Ureter (tissue), 1 donor: ENCODE measurements at places on chromosomes 16 and 17.

DNA sequence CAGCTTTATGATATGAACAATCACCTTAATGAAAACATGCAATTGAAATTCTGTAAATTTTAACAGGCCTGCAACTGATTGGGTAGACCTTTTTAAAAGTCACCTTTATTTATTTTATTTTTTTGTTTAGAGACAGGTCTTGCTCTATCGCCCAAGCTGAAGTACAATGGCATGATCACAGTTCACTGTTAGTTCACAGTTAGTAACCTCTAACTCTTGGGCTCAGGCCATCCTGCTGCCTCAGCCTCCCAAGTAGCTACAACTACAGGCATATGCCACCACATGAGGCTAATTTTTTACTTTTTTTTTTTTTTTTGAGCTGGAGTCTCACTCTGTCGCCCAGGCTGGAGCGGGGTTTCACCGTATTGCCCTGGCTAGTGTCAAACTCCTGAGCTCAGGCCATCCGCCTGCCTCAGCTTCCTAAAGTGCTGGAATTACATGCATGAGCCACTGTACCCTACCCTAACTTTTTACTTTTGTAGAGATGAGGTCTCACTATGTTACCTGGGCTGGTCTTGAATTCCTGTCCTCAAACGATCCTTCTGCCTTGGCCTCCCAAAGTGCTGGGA, 28.0 kb downstream of the AP1G1 start:
- DNase-seq: no peak

DNA sequence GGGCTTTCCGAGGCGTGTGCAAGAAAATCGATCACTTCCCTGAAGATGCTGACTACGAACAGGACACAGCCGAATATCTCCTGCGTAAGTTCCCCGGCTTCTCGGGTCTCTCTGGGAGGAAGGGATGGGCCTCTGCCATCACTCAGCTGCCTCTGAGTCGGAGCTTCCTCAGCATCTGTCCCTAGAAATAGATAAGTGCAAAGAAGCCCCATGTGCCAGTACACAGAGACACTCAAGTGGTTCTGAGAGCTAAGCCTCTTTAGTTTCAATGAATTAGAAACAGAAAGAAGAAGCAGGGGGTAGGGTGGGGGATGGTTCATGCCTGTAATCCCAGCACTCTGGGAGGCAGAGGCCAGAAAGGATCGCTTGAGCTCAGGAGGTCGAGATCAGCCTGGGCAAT, 90.6 kb downstream of the CACNG3 start:
- no peak for DNase-seq

GRCh38 chr16:3907586-3907985, 27.1 kb upstream of the CREBBP start:
- DNase-seq: no peak

- DNase-seq: peak; percentile 71
Observed at GRCh38 chr17:47694581-47695428, 844 bp downstream of the TBKBP1 start.

DNA sequence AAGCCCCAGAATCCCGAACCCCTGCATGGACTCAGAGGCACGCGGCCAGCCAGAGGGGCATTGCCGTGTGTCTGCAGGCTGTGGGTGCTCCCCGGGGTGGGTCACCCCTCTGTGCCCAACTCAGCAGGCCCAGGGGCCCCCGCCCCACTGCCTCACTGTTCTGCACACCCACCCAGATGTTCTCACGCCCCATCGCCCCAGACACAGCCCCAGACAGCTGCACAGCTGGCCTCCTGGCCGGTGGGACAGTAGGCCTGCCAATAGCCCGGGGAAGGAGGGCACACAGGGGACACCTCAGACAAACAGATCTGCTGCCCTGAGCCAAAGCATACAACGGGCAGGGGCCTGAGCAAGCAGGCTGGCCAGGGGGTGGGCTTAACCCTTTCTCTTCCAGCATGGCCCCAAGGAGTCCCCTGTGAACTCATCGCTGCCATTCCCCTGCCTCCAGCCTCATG, 27.6 kb upstream of the NXPH3 start:
- DNase-seq: no peak

GRCh38 chr17:1904273-1905182, 74.7 kb downstream of the RPA1 start:
- no peak for DNase-seq

- DNase-seq: peak; percentile 80
Observed at GRCh38 chr16:75433732-75434413, 570 bp upstream of the CFDP1 start.

DNA sequence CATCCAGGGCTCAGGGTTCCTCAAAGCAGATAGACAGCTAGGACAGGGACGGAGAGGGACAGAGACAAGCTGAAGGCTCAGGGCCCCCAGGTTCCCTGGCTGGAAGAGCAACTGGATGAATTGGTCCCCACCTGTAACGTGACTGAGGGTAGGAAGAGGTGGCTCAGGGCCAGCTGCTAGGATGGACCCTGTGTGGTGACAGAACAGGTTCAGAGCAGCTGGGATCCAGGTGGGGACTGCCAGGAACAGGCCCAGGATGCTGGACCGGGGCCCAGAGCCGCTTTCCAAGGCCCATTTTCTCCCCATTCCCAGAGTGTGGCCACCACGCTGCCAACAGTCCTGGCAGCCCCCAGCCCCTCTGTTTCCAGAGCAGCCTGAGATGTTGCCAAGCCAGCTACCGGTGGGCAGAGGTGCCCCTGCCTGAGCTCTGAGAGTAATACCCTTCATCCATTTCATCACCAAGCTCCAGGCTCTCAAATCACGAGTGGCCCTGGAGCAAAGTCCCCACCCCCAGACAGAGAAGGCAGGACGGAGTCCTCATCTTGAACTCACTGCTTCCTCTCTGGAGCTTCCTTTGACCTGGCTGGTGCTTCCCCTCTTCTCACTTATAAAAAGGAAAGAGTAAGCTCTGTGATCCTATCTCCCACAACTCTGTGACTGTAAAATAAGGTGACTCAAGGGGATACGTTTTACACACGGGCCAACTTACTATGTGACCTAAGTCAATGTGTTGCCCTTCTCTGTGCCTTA, 79.6 kb downstream of the TMEM132E start:
- DNase-seq: no peak

DNA sequence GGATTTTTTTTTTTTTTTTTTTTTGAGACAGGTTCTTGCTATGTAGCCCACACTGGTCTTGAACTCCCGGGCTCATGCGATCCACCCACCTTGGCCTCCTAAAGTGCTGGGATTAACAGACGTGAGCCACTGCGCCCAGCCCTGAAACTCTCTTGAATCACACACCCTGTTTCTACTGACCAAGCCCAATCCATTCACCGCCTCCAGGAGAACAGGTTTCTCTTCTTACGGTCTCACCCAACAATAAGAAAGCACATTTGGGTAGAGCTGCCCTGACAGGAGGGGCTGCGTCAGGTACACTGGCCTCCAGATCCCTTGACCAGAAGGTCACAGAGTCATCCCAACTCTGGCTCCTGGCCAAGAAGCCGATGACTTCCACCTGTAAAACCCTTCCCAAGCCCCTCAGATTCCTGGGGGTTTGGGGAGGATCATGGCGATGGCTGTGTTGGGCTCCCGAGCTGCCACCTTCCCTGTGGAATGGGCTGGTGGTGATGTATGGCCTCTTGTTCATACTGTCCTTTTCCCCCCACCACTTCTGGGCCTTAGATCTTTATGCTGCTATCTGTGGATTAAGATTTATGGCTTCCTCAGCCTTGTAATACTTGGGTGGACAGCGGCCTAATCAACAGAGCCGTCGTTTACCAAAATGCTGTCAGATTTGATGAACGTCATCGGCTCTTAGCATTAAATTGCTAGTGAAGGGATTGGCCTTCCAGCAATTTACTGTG, 89.1 kb downstream of the KATNIP start:
- DNase-seq: peak; percentile 50

- DNase-seq: no peak
Observed at GRCh38 chr17:50162466-50163254, 3.1 kb upstream of the SGCA start.

- no peak for DNase-seq
Observed at GRCh38 chr16:20216591-20217217, 110.6 kb downstream of the GP2 start.

- DNase-seq: no peak
Observed at GRCh38 chr17:67003231-67003630, 38.7 kb downstream of the CACNG4 start.

DNA sequence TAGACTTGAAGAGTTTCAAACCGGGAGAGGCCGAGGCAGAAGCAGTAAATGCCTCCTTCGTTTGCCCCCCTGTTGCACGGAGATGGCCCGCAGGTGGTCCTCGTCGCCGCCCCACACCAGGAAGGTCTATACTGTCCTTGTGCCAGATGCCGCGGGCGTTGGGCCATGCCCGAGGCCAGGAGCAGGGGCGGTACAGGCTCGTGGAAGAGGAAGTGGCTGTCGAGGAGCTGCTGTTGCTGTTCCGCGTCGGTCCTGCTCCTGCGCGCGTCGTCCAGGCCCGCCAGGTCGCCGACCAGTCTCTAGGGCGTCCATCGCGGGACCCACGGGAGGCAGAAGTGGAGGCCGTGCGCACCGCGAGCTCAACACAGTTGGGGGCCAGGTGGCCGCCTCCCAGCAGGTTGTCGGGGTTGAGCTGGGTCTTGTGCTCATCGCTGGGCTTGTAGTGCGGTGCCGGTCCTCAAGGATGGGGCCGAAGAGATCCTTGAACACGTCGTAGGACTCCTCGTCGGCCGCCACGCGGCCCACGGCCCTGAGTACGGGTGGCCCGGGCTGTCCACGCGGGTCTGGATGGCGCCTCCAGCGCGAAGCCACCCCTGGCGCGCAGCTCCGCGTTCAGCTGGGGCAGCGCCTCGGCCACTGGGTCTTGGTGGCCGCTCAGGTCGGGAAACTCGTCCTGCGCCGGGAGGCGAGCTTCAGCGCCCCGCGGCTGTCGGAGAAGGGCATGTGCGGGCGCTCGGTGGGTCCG, 13.1 kb upstream of the C16orf87 start:
- no peak for DNase-seq

DNA sequence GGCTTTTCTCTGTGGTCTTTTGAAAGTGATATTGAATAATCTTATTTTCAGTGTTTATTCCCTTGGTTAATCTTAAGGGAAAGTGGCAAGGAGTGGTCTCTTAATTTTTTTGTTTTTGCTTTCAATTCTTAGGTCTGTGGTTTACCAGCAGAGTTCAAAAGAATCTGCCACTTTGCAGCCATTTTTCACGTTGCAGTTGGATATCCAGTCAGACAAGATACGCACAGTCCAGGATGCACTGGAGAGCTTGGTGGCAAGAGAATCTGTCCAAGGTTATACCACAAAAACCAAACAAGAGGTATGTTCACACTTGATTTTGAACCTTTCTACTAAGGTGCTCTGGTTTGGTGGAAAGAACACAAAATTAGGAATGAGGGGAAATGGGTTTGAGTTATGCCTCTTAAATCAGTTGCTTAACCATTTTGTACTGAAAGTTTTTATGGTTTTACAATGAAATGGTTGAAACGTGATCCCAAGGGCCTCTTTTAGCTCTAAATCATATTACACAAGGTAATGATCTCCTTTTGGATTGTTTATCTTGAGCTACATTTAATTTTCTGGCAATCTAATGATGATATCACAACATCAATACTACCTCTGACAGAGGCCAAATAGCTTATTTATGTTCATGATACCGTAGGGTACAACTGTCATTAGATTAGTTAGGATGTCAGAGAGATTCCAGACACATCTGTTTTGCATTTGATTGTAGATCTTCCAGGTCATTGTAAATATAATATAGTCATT, 51.6 kb upstream of the CRISPLD2 start:
- no peak for DNase-seq

DNA sequence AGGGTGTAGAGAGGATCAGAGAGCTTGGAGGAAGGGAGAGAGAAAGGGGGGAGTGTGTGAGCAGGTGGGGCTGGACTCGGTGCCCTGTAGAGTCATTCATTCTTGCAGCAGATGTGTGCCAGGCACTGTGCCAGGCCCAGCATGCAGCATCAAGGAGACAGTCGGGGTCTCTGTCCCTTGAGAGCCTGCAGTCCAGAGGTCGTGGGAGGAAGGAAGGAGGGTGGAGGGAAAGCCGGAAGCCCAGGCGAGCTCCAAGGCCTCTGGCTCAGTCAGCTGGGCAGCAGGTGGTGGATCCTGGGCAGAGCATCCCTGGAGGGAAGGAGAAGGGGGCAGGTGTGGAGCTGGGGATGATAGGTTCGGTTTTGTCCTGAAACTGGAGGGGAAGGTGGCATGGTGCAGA, 27.5 kb downstream of the EPN2 start:
- no peak for DNase-seq

DNA sequence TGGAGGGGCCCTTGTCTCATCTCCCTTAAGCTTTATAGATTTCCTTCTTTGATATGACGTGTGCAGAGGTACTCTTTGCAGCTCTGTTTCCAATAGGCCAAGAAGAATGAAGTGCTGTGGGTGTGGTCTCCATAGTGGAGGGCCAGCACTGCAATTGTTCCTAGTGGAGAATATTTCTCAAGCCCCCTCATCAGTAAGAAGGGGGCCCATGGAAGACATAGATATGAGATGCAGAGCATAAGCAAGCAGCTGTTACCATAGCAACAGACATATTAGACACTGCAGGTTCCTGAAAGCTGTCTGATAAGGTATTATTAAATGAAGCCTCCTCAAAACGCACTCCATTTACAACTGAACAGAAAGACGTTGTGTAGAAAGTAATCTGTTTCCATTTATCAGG, 240.7 kb downstream of the ZFHX3 start:
- no peak for DNase-seq

GRCh38 chr17:30477774-30478115, 537 bp downstream of the GOSR1 start:
- DNase-seq: no peak

DNA sequence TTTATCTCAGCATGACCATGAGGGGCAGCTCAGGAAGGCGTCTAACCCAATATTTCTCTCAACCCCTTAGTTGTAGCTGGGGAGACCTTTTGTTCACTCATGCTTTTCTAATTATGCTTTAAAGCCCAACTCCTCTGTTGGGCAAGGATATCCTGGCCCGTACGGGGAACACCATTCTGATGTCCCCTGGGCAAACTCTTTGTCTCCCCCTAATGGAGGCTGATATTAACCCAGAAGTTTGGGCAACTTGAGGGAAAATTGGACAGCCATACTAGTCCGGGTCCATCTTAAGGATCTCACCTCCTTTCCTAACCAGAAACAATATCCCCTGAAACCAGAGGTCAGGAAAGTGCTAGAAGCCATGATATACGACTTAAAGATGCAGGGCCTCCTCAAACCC, 143.7 kb upstream of the COX10 start:
- no peak for DNase-seq

- no peak for DNase-seq
Observed at GRCh38 chr17:44919411-44919810, 4.1 kb upstream of the GFAP start.

DNA sequence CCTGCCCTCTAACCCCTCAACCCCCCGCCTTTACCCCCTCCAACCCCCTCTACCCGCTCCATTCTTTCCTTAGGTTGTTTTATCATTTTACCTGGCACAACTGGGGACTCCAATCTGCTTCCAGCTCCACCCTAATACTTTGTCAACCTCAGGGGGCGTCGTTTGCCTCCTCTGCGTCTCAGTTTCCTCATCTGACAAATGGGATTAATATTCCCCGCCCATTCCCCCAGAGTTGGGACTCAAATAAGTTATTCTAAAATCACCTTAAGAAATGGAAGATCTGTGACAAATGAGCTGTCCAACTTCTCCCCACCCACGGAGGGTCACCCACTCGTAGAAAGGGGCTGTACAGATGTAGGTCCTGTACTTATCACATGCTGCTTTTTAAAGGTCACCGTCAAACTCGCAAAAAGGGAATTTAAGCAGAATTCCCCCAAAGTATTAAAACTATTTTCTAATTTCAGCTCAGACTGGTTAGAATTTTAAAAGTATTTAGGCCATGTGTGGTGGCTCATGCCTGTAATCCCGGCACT, 40.6 kb upstream of the CPNE2 start:
- no peak for DNase-seq

- DNase-seq: peak; percentile 38
Observed at GRCh38 chr17:80761110-80761871, 216.7 kb downstream of the RPTOR start.
